ENCODE measurements at places on chromosomes 13 and 19.

GRCh38 chr13:39777527-39778061 lies 122.1 kb downstream of the COG6 start:
- no peak for DNase-seq

GRCh38 chr13:99053636-99054233 lies 75.9 kb upstream of the DOCK9 start:
- DNase-seq: no peak

GRCh38 chr19:55050749-55051532 lies 12.0 kb downstream of the RDH13 start:
- no peak for DNase-seq

GRCh38 chr13:106033659-106034058 lies 501.8 kb downstream of the EFNB2 start:
- DNase-seq: peak; percentile 47

DNA sequence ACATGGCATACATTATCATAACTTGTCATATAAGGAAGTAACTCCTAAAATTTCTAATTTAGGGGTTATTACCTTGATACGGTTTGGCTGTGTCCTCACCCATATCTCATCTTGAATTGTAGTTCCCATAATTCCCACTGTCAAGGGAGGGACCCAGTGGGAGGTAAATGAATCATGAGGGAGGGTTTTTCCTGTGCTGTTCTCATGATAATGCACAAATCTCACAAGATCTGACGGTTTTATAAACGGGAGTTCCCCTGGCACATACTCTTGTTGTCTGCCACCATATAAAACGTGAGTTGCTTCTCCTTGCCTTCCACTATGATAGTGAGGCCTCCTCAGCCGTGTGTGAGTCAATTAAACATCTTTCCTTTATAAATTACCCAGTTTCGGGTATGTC lies 76.0 kb downstream of the ZDHHC20 start:
- DNase-seq: no peak

DNA sequence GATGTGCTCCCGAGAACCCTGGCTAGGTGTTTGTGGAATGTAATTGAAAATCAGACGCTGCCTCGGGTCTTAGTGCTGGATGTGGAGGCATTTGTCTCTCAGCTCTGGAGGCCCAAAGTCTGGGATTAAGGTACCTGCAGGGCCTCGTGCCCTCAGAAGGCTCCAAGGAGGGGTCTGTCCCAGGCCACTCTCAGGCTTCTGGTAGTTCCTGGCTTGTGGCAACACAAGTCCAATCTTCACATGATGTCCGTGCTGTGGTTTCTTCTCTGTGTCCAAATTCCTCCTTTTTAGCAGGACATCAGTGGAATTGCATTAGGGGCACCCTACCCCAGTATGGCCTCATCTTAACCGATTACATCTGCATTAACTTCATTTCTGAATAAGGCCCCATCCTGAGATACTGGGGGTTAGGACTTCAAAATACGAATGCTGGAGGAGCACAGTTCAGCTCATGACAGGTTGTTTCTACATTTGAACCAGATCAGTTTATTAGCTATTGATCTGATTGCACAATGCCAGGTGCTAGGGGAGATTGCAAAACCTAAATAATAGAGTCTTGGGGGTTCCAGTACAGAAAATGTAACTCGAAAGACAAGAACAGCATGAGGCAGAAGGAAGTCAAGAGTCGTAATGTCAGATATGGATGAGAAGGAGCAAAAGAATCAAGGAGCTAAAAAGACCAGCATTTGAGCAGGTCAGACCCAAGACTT lies 3.9 kb downstream of the ARHGEF7 start:
- DNase-seq: no peak

- DNase-seq: no peak
Observed at GRCh38 chr19:31961191-31961590, 384.2 kb upstream of the ZNF507 start.

DNA sequence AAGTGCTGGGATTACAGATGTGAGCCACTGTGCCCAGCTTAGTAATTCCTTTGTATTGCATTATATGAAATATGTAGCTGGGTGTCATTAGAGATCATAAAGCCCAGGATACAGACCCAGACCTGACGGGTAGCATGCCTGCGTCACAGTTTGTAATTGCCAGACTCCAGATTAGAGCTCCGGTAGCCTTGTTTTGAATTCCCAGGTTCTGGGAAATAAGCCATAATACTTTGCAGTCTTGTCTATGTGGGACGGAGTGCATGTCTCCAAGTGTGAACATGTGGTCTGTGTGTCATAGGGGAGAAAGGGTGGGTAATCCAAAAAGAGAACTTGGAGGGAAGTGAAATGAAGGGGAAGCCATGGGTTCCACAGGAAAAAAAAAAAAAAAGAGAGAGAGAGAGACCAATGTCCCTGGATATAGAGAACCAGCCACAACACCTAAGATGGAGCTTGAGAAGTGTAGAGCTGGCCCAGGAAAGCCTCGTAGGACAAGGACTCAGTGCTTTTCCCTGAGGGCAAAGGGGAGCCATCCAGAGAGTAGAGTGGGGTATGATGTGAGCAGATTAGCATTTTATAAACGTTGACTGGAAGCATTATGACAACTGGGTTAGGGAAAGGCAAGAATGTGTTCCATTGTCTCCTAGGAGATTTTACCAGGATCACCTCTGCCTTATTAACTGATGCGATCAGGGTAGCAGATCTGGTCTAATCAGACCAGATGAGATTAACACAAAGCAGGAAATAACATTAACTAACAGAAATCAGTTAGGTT lies 2.6 kb downstream of the ZSCAN4 start:
- DNase-seq: no peak

DNA sequence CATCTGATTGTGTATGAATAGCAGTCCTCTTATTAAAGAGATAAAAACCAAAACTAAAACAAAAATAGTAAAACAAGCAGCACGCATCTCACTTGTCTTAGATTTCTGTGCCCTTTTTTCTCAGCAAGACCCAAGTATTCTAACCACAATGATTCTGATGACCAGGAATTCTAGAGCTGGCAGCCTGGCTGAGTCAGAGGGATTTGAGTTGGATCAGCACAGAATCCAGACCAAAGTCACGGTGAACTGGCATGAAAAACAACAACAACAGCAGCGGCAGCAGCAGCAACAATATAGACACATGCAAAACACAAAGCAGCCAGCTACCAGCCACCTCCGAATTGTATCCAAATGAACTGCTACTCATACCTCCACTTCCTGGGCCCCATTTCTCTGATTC lies 360.5 kb downstream of the KCNRG start:
- no peak for DNase-seq

- no peak for DNase-seq
Observed at GRCh38 chr13:55583953-55584593, 1556.6 kb upstream of the PRR20A start.

- no peak for DNase-seq
Observed at GRCh38 chr13:89822467-89822866, 1525.0 kb upstream of the MIR17HG start.

DNA sequence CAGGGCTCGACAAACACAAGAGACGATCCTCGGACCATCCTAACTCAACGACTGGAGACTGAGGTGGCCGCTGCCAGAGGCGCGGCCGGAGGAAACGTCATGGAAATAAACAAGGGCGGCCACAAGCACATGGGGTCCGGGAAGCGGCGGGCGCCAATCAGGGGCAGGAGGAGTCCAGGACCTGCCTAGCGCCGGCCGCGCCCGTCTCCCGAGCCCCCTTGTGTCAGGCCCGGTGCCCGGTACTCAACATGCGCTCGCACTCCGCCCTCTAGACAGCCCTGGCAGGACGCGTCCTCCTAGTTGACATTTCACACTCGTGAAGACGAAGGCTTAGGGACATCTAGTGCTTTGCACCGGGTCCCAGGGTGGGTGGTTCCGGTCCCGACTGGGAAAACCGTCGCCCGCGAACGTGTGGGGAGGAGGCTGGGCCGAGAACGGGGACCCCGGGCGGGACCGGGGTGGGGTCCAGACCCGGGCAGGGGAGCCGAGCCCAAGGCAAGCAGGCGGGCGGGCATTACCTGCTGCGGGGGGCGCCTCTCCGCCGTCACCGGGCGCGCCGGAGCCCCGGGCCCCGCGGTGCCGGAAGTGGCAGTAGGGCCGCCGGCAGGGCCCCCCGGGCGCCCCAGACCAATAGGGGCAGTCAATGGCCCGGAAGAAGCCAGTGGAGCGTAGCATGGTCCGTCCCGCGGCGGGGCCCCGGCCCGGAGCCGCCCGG lies 442 bp downstream of the REXO1 start:
- peak; percentile 34 for DNase-seq

GRCh38 chr19:46859637-46860124 lies 1.1 kb upstream of the ARHGAP35 start:
- no peak for DNase-seq

GRCh38 chr13:94464771-94465170 lies 14.7 kb downstream of the DCT start:
- no peak for DNase-seq

GRCh38 chr19:2624537-2625091 lies 77.9 kb downstream of the GNG7 start:
- peak; percentile 59 for DNase-seq
